ENCODE measurements at places on chromosomes 7 and 10. TPM values are rescaled to one million over a fixed set of nuclear protein-coding genes. Genes with fewer than 3 reads are reported as not detected.

The CAMK1D gene
- 5.7 TPM for total RNA-seq

The UBE2H gene
- total RNA-seq = 58.0 TPM

The NAT16 gene
- total RNA-seq = 0.15 TPM

The MAP3K8 gene
- total RNA-seq = 4.8 TPM

The TTYH3 gene
- total RNA-seq = 278 TPM

The VWDE gene
- 8.5 TPM for total RNA-seq

The ECHDC3 gene
- 5.8 TPM for total RNA-seq

DNA sequence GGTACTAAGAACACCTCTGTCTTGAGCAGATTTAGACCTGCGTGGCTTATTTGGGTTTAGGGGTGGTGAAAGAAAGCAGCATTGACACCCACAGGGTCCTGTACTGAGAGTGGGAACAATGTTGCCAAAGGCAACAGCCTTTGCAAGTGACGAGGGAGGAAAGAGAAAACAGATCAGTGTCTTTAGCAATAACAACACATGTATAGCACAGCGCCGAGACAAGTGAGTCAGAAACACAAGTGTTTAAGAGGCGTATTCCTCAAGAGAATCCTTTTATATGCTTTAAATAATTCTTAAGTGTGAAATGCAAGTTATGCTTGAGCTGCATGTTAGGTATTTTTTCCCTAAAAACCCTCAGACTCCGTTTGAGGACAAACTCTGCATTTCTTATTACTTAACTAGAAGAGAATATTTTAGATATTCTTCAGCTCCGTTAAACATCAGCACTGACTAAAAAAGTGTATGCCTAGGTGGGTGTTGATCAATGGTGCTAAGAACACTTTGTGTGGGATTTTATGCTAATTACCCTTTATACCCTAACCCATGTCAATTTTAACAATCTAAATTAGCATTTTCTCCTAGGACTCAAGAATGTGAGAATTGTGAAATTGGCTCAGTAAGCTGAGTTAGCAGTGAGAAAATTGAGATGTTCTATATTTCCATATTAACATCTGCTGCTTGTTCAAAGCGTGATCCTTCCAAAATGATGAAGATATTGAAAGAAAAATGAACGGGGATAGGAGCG, 1095.4 kb upstream of the CELF2 start:
- no peak for DNase-seq

- DNase-seq = no peak
Observed at GRCh38 chr7:33719059-33719581, 186.2 kb upstream of the BMPER start.

DNA sequence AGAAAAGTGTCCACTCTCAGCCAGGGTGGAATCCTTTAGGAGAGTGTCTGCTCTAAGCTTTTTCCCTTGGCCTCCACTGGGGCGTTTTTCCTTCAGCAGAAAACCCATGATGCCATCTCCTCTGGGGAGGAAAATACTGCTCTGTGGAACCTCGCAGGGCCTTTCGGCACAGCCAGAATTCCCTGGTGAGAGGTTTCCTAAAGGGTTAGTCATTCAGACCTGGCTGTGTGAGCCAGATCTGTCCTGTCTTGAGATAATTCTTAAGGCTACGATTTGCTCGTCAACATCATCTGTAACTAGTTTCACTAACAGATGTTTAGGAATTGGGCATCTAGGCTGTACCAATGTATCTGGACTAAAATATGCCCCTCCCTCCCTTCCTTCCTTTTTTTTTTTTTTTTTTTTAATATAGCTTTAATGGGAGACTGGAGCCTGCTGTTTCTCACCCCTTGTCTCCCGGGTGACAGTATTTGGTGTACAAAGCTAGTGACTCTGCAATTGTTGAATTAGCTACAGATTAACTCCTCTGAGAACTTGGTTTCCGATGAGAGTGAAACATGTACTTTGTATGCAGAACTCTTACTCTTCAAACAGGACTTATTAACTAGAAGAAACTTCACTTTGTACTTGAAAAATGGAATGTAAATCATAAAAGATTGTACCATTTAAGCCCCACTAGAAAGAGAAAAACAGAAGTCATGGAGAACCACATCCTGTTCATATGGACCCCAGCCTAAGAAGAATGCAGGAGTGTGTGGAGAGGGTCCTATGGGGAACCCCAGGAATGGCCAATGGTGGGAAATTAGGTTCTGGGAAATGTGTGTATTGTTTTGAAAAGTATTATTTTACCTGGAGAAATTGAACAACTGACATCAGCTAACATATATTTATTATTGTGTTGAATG, 230.9 kb downstream of the CAMK1D start:
- no peak for DNase-seq

GRCh38 chr7:77199013-77199966, at the start of gene FGL2:
Gene FGL2 (minus strand): TSS chr7:77199819. CDS start chr7:77199793, 26 bp downstream.
- DNase-seq = no peak

- DNase-seq = no peak
Observed at GRCh38 chr10:48507933-48508790, 96.7 kb downstream of the ARHGAP22 start.

DNA sequence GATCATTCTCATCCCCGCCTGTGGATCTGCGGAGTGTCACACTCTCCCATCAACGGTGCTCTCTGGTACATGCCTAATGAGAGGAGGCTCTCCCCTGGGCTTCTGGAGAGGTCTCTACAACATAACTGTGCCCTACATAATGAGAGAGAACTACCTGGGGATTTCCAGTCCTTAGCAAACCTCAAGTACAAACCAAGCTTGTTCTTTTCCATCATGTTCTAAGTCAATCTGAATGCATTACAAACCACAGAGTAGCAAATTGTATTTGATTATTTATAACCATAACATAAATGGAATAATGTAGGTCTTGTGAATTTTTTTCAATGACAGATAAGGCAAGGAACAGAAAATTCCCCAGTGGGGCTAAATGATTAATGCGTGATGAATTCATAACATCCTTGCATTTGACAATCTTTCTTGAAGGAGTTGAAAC, 412.4 kb upstream of the NRP1 start:
- no peak for DNase-seq

DNA sequence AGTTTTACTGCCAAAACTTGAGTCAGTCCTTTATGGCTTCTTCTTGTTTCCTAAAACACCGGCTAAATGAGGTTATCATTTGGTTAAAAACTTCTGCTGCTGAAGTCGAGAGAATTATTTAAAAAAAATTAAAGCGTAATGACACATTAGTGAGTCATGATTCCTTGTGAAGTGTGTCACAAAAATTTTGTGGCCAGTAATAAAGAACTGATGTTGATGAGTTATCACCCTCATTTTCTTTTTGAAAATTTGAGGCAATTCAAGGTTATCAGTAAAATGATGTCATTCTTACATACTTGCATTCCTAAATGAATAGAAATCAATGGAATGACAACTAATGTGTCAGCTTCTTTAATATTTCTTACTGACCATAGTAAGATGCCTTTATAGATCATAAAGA, 427.4 kb downstream of the SORCS3 start:
- no peak for DNase-seq

- DNase-seq = no peak
Observed at GRCh38 chr10:93757136-93757535, 600 bp upstream of the LGI1 start.

DNA sequence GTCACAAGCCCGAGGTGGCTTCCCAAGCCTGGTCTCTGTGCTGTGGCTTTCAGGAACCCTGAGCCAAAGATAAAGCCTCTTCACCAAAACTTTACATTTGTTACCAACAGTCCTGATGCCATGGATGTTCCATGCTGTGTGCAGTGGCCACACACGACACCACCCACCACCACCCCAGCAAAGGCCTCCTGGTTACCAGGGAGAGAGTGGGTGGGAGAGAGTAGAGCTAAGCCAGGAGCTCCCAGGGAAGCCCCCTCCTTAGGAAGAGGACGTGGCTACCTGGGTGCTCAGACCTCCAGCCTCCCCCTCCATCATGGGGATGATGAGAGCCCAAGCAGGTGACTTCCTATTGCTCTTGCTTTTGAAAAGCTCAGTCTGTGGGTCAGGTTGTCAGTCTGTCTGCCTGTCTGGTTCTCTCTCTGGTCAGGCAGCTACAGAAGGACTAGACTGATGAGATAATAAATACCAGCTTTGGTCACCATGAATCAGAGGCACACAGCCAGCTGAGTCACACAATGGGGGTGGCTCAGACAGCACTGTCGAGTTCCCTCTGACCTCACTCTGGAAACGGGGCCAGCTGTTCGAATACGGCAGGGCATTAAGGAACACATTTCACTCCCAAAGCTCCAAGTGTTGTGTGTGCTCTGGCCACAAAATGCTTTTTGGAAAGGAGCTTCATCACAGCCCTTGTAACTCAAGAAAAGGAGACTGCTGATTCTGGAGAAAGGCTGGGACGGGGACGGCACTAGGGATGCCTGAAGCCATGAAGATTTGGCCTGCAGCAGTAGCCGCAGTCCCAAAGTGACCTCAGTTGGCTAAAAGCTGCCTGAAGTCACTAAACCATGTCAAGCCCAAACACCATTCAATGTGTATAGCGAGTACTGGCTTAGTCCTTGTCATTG, 166.0 kb downstream of the FANK1 start:
- peak; percentile 93 for DNase-seq

DNA sequence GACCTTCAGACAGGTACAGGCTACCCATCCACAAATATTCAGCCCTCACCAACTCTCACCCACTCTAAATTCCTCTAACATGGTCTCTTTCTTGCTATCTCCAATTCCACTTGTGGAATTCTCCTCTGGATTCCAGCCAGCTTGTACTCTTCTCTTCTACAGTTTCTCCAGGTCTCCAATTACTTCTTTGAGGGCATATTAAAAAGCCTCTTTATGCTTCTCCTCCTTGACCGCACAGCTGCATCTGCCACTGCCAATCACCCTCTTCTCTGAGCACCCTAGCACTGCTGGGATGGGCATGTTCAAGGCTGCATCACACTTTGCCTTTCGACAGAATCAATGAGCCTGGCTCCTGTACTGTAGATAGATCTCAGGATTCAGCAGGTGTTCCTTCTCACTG, 101.5 kb upstream of the ANKRD1 start:
- DNase-seq = no peak

DNA sequence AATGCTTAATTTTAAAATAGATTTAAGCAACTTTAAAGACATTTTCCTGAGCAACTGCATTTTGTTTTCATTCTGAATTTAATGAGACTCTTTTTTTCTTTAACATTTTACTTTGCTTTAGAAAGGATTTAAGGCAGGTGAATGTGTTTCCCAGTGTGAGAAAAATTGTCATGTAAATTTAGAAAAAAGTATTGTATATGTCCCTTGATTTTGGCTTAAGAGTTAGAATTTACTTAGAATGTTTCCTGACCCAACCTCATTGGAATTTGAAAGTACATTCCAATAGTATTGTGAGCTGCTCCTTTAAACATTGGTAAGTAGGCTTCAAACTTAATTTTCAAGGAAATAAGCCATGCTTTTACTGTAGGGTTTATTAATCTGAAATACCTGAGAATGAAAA, 110.2 kb downstream of the PTEN start:
- no peak for DNase-seq

DNA sequence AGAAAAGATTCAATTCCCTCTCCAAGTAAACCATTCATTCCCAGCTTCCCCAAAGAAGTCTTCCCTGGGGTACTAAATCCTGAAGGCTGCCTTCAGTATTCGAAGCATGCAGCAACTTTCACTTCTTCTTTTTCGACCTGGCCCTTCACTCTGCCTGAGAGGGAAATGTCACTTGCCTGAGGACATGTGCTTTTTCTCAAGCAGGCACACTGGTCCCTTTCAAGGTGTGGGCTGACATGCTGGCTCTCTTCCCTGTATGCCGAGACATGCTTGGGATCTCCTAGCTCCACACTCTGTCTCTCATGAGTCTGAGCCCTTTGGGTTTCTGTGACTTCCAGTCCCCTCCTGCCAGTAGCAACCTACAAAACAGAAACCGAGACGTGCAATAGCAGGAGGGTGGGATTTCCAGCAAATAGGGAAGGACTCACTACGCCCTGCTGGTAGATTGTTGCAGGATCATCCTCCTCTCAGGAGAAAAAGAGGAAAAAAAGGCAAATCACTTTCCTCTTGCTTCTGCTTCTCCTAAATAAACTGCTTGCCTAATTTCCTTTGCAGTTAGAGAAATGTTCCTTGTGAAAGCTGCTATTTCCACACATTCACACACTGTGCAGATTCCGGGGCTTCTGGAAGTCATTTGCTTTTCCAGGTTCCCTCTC, 33.5 kb downstream of the FIGNL1 start:
- no peak for DNase-seq

DNA sequence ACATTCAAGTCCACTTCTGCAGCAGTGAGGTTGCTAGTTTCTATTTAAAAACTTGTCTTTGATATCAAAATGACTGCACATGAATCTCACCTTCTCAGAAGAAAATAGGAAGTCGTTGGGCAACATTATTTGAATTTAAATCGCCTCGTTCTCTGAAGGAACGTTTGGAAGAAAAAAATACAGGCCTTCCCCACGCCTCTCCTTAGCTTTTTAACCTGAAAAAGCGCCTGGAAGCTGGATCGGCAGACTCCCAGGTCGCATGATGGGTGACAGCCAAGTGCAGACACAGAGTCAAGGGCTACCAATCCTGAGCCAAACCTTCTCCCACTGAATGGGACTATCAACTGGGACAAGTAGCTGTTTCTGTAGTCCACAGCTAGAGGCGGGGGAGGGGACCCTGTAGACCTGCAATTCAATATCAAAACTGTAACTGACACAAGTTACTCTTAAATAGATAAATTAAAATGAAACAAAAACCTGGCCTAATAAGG, 2.2 kb downstream of the FAM53B start:
- no peak for DNase-seq

DNA sequence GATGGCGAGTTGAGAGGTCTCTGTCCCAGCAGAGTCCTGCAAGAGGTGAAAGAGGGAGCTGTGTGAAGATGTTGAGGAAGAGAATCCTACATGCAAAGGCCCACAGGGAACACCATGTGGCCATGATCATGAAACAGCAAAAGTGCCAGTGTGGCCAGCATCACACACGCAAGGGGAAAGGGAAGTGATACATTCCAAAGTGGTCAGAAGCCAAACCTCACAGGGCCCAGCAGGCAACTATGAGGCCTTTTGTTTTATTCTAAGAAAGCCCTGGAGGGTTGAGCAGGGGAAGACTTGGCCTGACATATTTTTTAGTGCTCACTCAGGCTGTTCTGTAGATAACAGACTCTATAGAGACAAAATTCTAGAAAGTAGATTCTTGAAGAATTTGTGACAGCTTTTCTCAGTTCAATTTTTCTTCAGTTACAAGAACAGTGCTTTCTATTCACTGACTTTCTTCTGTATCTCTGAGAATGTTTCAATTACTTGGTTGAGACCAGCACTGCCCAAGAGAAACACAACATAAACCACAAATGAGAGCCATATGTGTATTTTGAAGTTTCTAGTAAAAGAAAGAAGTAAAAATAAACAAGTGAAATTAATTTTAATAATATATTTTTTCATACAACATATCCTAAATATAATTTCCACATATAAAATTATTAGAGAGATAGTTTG, 82.3 kb downstream of the HTR7 start:
- no peak for DNase-seq

GRCh38 chr7:138658889-138659288, 42.3 kb downstream of the SVOPL start:
- no peak for DNase-seq

GRCh38 chr7:45924283-45924682, 3.2 kb upstream of the IGFBP3 start:
- no peak for DNase-seq

- DNase-seq = no peak
Observed at GRCh38 chr7:33639552-33640197, 265.7 kb upstream of the BMPER start.
